Amniotic epithelial cell (primary cell): ENCODE measurements at places on chromosomes 1 and 21.
A peak's percentile ranks its signal among the peaks of the same experiment; 100 is the strongest.

DNA sequence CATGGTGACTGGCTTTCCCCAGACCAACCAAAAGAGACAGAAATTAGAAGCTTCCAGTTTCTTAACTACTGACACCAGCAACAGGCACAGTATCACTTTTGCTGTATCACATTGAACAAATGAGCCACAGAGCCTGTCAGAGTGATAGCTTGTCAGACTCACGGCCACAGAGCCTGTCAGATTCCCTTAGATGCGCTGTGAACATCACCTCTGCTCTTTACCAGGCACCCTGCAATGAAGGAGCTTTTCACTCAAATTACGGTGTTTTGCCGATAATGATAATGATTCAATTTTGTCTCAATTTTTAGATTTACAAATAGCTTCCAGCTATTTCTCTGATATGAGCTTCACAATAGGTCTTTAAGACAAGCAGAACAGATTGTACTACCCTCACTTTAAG, 107.9 kb upstream of the GNG12 start:
- DNase-seq, result no peak

DNA sequence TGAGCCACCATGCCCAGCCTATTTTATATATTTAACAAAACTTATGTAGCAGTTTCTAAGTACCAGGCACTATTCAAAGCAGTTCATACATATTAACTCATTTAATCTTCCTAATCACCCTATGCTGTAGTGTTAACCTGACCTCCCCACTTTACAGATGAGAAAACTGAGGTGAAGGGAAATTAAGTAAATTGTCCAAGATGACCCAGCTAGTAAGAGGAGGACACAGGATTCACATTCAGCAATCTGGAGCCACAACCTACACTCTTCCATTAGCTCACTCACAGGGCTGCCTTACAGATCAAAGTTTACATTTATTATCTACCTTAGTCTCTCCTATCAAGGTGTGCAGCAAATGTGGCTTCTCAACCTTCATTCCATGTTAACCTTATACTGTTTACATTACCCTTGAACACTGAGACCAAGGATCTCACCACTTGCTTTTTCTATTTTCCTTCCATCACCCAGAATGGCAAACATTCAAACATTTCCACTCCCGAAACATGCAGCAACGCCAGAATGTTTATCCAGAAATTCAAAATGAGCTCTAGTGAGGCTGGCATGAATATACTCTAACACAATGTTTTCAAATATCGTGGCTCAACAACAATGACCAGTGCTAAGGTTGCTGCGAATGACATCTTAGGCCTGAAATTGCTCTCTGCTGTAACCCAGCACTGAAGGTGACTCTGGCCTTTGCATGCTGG, 24.5 kb downstream of the HIVEP3 start:
- no peak for DNase-seq

GRCh38 chr1:14732728-14733047, 134.2 kb downstream of the KAZN start:
- DNase-seq, result no peak

DNA sequence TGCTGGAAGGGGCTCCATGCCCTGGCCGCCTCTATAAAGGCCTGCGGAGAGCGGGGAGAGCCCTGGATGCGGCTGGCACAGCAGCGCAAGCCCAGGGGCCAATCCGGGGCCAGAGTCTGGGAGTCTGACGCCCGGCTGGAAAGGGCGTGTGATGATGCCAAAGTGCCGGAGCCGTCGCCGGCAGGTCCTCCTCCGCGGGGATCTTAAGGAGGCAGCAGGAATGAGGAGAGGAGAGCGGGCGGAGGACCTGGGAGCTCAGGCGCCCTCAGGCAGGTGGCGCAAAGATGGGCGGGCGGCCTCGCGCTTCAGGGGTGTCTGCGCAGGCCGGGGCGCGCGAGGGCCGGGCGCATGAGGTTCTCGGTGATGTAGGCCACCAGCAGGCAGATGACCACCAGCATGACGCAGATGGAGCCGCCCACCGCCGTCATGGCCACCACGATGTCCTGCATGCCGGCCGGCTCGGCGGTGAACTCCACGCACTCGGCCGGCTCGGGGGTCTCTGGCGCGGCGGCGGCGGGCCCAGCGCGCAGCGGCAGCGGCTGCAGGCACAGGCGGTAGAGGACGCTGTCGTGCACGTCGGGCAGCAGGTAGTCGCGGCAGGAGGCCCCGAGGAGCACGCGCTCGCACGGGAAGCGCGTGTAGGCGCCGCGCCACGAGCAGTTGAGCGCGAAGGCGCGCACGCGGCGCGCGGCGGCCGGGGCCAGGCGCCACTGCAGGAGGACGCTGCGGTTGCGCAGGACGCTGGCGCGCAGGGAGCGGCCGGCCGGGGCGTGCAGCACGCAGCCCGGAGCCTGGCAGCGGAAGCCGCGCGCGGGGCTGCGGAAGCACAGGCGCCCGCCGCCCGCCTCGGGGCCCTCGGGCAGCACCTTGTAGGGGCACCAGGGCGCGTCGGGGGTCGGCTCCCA, 653 bp downstream of the FNDC10 start:
- peak; percentile 31 for DNase-seq

GRCh38 chr1:75083223-75083622, 51.0 kb upstream of the LHX8 start:
- no peak for DNase-seq

DNA sequence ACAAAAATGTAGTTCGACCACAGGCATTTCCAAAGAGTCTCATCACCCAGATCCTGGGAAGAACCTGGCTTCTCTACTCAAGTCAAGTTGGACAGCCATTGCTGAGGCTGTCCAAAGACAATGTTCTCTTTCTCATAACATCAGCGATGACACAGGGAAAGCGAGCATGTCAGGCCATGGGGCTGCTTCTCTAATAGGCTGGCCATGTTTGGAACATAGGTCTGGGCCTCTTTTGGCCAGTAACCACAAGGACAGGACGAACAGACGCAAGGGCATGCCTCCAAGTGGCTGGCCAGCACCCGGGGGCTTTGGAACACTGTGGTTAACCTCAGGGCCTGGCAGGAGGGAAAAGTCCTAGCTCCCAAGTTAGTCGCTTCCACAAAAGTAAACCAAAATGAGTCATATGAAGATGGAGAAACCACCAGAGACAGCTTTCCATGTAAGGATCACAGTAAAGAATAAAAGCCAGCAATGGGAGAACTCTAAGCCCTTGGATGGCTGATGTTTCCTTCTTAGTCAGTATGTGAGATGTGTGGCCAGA, 80.6 kb upstream of the SLC44A3 start:
- DNase-seq, result peak; percentile 97

DNA sequence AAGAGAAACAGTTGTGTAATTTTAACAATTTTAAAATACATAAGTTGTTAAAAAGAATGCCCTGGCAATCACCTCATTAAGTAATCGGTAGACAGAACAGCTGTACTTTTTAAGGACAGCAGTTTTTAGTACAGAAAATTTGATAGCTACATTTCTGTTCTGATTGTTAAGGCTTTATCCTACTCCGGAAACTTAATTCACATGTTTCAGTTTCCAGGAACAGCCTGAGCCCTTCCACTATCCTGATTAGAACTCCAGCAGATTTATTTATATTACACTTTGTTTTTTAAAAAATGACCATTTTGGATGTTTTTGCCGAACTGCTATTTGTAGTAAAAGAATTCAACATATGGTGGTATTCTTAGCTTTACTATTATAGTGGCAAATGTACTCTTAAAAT, 8.7 kb downstream of the PRRC2C start:
- no peak for DNase-seq

- no peak for DNase-seq
Measured at GRCh38 chr1:205232127-205232820, 4.5 kb downstream of the TMCC2 start.

- DNase-seq, result peak; percentile 36
Measured at GRCh38 chr1:240562111-240562590, 49.8 kb downstream of the GREM2 start.

DNA sequence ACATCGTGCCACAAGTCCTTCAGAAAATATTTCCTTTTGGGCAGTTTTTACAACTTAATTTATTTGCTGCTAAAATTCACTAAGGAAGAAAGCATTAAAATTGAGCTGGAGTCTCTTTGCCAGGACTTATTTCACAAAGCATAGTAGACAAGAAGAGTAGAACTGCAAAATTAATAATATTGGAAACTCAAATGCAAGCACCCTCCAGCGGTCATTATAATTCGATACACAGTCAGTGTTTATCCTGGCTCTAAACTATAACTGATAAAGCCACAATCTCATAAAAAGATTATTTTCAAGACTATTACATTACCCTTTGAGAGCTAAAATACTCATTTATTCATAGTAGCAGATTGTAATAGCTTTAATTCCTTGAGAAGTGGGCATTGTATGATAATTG, 655.4 kb downstream of the RWDD3 start:
- no peak for DNase-seq

- no peak for DNase-seq
Measured at GRCh38 chr1:169694304-169695075, 16.9 kb downstream of the SELL start.

DNA sequence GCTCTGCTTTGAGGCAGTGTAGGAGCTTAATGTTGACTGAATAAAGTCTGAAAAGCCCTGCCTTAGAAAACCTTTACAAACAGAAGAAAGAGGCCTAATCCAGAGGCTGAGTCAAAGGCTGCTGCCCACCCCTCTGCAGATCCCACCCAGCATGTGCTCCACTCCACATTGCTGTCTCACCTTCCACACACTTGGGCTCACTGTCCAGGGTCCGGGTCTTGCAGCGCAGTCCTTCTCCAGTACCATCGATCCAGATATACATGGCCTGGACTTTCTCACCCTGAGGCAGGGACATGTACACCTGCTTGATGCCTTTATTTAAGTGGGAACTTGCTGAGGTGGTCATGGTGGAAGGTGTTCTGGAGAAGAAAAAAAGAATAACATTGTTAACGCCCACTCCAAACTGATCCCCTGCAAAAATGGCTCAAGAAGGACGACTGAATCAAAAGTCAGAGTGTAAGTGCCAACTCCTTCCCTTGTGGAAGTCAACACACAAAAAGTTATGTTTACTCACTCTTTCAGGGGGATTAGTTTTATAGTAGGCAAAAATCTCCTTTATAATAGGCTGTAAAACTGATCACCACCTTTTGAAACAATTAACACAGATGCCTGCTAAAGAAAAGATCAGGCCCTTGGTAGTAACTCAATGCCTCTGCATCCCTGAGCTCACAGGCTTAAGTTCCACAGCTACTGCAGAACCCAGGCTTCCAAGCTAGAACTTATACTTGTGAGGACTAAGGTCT, 3.0 kb downstream of the GLUL start:
- DNase-seq, result no peak

DNA sequence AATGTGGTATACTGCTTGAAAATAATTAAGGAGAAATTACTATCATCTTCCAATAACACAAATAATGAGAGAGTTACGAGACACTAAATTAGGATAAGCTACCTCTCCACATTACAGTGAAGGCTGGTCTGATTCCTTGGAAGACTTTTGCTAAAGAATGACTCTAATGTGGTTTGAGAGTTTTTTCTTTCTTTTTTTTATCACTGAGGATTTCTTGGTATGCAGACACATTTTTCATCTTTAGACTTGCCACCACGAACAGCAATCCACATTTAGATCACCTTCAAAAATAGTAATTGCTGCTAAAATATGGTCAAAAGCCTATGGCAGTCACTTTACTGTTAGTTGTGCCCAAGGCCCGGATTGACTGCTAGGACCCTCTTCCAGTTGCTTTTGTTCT, 16.6 kb upstream of the TMEM35B start:
- peak; percentile 50 for DNase-seq

DNA sequence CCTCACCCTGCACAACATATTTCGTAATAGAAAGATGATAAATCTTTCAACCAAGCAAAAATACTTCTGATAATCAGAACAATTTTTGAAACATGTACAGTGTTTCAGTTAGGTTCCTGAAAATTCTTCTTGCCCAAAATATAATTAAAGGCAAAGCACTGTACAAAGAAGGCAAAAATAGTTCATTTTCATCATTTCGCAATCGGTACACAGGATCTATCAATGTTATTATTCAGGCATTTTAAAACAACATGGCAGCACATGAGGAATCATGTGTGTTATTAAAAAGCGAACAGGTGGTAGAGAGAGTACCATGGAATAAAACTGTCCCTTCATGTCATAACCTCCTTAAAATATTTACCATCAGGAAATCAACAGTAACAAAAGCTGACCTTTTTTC, 356.9 kb downstream of the DPYD start:
- peak; percentile 34 for DNase-seq

DNA sequence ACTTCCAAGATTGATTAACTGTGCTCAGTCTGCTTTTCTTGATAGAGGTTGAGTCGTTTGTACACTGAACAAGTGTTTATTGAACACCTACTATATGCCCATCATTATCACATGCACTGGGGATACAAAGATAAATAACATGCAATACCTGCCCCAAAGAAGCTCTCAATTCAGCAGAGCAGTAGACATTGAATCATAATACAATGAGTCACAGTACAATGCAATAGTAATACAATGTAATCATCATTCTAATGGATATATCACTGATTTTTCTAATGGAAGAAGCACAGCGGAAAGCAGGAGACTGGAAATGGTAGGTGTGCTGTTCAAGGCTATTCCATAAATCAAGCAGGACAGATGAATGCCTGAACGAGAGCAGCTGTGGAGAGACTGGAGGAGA, 3.7 kb upstream of the SEC16B start:
- no peak for DNase-seq

- DNase-seq, result no peak
Measured at GRCh38 chr1:53348486-53349368, 20.9 kb upstream of the LRP8 start.

GRCh38 chr1:162710345-162710744, 78.1 kb downstream of the DDR2 start:
- DNase-seq, result peak; percentile 69

DNA sequence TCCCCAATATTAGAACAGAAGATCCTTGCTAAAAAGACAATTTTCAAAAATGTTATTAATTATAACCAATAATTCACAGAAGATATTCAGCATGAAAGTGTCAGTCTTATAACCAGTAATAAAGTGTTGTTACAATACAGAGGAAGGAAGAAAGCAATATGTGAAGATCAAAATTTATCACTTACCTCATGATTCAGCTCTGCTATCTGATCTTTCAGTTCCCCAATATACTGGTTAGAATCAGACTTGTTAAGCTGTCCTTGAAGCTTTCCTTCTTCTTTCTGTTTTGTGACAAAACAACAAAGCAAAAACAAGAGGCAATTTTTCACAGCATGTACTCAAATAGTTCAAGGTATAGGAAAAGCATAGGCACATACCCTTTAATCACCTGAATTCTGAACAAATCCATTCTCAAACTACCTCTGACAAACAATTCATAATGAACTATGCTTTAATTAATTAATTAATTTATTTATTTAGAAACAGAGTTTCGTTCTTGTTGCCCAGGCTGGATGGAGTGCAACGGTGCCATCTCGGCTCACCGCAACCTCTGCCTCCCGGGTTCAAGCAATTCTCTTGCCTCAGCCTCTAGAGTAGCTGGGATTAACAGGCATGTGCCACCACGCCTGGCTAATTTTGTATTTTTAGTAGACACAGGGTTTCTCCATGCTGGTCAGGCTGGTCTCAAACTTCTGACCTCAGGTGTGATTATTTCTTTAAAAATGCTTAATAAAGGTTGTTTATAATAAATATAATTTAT, 76.9 kb upstream of the GFI1 start:
- no peak for DNase-seq
